ENCODE measurements at places on chromosomes 5 and 9.
A peak's percentile ranks its signal among the peaks of the same experiment; 100 is the strongest.

DNA sequence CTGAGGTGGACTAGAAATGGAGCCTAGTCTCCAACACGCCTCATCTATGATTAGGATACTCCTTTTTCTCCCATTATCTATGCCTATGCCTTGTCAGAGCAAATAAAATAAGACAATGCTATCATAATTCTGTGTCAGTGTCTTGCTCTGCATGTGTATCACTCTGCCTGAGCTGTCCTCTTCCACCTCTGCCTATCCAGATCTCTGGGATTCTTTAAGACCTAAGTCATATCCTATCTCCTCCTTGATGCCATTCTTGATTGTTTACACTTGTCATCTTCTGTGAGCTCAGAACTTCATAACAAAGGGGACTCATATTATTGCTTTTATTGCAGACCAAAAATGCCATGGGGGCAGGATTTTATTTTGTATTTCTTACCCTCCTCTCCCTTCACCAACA is 351.2 kb upstream of the C9orf72 start:
- DNase-seq: no peak

DNA sequence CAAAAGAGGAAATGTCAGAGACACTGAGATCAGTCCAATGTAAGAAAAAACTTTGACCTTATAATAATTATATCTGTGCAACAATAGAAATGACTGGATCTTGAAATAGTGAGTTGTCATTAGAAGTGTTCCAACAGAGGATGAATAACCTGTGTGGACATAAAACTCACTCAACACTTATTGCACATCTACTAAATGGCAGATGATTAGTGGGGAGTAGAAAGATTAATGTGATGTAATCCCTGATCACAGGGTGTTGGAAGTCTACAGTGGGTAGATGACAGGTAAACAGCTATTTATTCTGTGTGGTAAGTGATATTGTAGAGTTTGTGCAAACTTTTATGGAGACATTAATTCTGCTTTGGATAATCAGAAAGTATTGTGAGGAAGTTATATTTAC is 177.3 kb upstream of the HMHB1 start:
- no peak for DNase-seq

DNA sequence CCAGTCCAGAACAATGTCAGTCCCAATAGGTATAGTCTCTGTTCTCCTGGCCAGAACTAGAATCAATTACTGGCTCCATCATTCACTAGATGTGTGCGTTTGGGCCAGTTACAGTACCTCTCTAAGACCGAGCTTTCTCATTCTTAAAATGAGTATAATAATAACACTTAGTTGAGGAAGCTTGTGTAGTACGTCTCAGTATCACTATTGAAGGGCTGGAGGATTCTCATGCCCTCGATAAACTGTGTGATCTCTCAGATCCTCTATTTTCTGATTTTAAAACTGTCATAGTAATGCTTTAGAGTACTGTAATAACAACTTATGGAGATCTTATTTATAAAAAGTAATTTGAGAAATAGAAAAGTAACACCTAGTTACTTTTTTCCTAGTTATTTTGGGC is 50.7 kb downstream of the CDKN2A start:
- no peak for DNase-seq

- DNase-seq: no peak
Observed at GRCh38 chr9:6413365-6414246, 607 bp downstream of the UHRF2 start.

GRCh38 chr5:36337597-36337996 is 35.9 kb upstream of the RANBP3L start:
- no peak for DNase-seq

DNA sequence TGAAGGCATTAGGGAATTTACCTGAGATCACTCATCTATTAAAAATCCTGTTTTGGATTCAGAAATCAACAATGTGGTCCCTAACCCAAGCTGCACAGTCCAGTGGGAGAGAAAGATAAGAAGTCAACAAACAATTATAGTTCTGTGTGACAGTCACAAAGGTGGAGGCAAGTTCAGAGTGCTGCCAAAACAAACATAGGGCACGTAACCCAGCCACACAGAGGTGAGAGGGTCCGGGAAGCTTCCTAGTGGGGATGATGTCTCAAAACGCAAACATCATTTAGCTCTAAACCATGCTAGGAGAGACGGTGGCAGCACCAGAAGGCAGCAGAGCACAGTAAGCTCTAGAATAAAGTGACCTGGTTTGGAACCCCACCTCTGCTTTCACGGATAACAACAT is 158.9 kb downstream of the MAPKAP1 start:
- no peak for DNase-seq

- no peak for DNase-seq
Observed at GRCh38 chr9:98951967-98952366, 8.3 kb downstream of the COL15A1 start.

GRCh38 chr9:127336506-127337352 is 60.2 kb upstream of the SLC2A8 start:
- peak; percentile 33 for DNase-seq

- DNase-seq: no peak
Observed at GRCh38 chr9:129006328-129007034, 21.6 kb downstream of the SH3GLB2 start.

- peak; percentile 32 for DNase-seq
Observed at GRCh38 chr5:150904479-150905311, at the start of gene ZNF300. Gene ZNF300, minus strand, starts transcription at chr5:150904980. Its CDS starts 1,825 bp downstream, at chr5:150903155.

GRCh38 chr5:65479527-65479926 is 2.2 kb downstream of the ADAMTS6 start:
- DNase-seq: no peak

GRCh38 chr5:112546946-112547592 is 128.0 kb upstream of the EPB41L4A start:
- DNase-seq: no peak

- DNase-seq: no peak
Observed at GRCh38 chr5:32449262-32449661, 4.7 kb upstream of the ZFR start.

DNA sequence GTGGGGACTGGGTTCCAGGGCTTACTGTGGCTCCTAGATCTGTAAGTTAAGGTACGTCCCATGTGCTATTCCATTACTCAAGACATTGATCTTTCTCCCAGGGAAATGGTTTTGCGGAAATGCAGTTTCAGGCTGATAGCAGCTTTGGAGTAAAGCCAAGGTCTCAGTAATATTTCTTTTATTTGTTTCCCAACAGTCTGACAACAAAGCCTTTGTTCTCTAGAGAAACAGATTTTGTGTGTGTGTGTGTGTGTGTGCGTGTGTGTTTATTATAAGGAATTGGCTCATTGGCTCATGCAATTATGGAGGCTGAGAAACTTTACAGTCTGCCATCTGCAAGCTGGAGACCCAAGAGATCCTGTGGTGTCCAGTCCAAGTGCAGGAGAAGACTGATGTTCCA is 12.1 kb upstream of the POC5 start:
- no peak for DNase-seq

DNA sequence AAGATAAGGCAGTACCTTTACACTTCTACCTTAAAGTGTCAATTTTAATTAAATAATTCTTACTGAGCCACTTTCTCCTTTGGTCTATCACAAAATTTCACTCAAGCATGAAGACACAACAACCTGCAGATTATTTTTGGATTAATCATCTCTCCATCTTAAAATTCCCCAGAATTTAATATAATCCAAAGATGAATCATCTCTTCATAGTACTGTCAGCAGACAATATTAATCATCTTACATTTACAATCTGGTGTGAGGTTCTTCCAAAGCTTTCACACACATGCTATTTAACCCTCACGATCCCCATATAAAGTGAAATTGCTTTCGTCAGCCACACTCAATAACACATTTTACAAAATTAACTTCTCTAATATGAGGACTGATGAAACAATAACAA is 43.0 kb downstream of the LHFPL2 start:
- DNase-seq: no peak

- no peak for DNase-seq
Observed at GRCh38 chr9:18606281-18606680, 132.3 kb downstream of the ADAMTSL1 start.

GRCh38 chr9:90419221-90419851 is 223.3 kb downstream of the DIRAS2 start:
- DNase-seq: no peak

GRCh38 chr9:113501852-113502251 is 38.3 kb downstream of the RGS3 start:
- no peak for DNase-seq

DNA sequence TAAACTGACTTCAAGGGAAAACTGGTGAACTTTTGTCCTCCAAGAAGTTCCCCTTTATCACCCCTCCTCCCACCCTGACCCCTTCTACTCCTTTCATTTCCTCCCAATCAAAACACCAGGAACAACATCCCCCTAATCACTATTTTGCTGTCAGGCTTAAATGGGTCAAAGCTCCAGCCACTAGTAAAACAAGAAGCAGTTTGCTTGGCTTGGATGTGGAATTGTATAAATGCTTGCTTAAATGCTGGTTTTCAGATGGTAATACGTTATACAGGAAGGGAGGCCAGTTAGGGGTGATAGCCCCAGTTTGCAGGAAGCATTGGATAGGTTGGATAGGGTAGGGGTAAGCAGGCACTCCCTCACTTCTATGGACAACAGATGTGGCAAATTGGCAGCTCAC is 473.6 kb downstream of the AGTPBP1 start:
- DNase-seq: no peak

- DNase-seq: no peak
Observed at GRCh38 chr9:25677301-25678146, 720 bp downstream of the TUSC1 start.

DNA sequence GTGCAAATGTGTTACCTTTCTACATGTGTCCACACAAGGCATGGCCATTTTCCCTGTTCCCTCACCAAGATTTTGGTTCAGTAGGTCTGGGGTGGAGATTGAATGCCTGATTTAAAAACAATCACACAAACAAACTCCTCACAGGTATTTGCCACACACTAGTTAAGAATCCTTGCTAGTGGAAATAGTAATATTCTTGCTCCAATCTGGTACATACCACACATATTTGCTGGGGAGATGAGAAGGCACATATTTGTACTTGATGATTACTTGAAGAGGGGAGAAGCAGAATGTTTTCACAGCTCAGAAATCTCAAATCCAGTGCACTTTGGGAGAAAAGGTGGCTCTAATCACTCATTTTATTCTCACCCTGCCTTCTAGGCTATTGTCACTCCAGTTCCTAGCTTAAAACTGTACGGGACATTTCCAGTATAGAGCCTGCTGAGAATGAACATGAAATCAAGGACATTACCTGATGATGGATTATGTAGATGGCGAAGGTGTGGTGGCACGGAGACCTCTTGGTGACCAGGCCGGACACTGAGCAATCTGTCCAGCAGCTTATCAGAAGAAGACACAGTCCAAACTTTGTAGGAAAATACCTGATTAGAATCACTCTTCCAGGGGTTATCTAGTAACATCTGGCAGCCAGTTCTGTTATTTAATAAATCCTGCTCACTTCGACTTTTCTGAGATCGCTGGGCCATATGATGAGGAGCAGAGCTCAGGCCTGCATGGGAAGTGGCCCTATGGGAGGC is 116.1 kb upstream of the IL6ST start:
- no peak for DNase-seq

- no peak for DNase-seq
Observed at GRCh38 chr9:6842584-6842947, 84.8 kb downstream of the KDM4C start.

- no peak for DNase-seq
Observed at GRCh38 chr5:18314192-18314778, 680.0 kb downstream of the TAF11L14 start.
